ENCODE measurements at places on chromosomes 3 and 15. TPM values are rescaled to one million over a fixed set of nuclear protein-coding genes. Genes with fewer than 3 reads are reported as not detected.

SST gene
- total RNA-seq: 3.0 TPM

SENP8 gene
- total RNA-seq: 4.8 TPM

DNA sequence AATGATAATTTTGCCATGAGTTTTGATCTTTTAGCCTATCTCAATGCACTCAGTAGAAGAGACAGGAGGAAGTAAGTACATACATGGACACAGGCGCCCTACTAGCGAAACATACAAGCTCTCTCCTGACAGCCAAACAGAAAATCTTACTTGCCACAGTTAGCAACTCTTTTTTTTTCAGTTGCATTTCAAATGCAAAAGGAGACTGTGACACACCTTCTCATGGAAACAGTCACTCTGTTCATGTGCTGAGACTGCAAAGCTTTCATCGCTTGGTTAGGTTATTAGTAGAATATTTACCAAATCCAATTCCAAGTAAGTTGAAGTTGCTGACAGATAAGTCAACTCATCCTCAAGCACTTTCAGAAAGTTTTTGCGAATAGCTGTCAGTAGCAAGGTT is 223.3 kb downstream of the FOXP1 start:
- no peak for DNase-seq

DNA sequence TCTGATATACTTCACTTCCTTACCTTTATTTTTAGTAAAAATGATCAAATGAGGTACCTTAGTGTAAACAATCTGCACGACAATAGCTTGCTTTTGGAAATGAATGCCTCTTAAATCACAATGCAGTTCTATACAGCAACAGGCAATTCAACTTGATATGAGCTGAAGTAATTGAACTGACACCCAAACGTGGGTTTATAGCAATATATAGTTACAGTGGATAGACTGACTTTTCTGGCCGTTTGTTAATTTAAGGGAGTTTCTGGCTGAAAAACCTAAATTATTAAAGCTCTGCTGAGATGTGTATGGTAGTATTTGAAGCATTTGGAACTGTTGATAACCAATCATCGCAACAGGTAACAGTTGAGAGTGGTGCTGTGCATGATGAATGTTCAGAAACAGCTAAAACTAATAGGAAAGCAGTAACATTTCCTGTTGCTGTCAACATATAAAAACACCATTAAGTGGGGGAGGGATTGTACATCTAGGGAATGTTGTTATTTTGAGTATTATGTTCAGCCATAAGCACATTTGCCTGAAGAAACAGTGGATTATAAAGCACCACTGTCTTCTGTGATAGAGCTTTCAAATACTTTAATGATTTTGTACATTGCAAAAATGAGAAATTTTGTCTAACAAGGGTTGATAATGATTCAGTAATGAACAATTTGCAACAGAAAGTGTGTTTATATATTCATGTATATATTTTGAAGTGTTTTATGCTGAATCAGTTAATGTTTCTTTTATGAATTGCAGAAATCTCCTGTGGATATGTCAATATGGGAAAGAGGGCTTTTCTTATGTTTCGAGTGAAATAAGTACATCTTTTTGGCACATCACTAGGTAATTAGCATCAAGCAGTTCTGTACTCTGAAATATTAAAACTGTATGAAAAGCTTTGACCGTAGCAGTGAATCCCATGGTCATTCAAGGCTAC is 176.1 kb downstream of the TCF12 start:
- DNase-seq: no peak

- no peak for DNase-seq
These were observed 49.8 kb upstream of the SYN2 start for GRCh38 chr3:11954312-11954934.

Data from mucosa of gallbladder (tissue), 1 donor.